ENCODE measurements at places on chromosomes 2 and 18.

- DNase-seq, result no peak
These were observed 101.9 kb downstream of the CTIF start for GRCh38 chr18:48640566-48641270.

DNA sequence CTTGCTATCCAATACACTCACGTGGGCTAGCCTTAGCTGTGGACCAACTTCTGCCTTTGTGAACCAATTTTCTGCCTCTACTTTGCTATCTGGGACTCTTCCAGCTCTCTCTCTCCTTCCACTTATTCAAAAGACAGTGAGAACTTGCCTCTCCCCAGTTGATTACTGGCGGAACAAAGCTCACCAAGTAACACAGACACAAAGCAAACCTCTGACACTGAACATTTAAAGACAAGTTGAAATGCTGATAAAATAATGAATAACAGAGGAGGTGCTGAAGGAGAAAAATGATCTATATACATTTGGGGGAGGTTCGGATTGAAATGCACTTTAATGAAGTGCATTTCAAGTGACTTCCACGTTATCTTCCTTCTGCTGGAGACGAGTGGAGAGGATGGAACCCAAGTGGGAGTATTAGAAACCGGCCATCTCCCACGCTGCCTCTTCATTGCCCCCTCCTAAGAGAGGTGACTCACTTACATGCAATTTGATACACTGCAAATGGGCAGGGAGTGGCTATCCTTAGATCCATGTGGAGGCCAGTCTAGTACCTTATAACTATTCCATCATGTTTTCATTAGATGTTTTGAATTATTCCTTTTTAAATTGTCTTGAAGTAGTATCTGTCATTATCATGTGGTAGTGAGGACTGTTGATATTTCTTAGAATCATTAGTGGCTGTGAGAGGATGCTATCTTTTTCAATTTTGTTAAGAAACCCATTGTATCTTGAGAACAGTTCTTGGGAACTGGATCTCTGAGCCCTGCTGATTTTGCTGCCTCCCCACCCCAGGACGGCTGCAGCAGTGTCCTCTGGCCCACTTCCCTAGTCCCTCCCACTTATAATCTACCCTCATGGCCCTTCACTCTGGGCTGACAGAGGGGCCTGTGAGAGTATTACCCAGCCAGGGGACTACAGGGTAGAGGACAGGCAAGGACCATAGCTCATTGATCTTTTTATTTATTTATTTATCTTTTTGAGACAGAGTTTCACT lies 6.0 kb upstream of the GLI2 start:
- no peak for DNase-seq

DNA sequence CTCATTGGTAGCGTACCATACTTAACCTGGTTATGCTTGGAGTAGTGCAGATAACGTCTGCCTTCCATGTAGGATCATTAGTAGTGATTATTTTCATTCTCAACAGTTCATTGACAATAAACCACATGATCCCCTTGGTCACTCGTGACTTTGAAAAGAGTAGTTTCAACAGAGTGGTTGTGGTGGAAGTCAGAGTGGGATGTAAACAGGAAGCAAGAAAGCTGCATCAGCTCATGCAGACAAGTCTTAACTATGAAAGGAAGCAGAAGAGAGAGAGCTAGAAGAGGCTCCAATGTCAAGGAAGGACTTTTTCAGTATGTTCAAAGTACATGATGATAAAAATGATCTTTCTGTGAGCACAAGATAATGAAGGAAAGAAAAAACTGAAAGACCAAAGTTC lies 287.4 kb downstream of the MBD2 start:
- DNase-seq, result no peak

DNA sequence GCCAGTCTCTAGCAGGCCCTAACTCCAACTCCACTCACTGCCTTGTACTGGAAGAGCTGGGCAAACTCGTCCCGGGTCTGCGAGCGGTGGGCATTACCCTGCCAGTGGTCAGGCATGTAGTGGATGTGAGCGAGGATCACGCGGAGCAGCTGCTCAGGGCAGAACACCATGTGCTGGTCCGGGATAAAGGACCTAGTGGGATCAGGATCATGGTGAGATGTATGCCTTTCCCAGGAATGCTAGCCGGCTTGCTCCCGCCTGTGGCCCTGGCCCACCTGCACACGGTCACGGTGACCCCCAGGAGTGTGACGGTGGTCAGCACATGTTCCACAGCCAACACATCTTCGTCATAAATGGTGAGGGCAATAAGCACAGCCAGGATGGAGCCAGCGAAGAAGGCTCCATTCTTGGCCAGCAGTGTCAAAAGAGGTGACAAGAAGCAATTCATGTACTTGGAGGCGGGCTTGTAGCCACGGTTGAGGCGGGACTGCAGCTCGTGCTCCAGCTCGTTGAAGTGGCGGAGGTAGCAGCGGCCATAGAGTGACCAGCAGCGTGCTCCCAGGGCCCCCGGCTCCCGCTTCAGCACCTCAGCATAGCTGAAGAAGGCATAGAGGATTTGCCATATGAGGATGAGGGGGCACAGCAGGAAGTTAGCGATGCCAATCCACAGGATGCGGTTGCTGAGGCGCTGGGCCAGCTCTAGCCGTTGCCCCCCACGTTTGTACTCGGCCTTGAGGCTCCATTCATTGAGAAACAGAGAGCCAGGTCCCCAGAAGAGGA lies 5.3 kb upstream of the ABCB6 start:
- DNase-seq, result no peak

- no peak for DNase-seq
These were observed 28.2 kb upstream of the BIN1 start for GRCh38 chr2:127134833-127135830.

DNA sequence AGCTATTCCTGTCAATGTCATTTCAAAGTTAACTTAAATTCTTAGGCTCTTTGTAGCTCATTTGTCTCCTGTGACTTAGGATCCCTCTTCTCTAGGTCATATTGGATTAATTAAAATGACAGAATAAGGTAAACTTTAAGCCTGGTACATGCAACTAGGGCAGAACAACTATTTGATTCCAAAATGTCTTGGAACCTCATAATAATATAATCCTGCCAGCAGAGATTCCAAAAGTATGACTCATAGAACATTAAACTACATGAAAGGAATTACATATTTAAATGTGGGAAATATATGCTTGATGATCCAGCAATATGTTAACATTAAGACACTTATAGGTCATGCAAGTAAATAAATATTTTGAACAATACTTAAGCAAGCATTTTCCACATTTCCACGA lies 63.3 kb downstream of the COL3A1 start:
- DNase-seq, result no peak

- no peak for DNase-seq
These were observed 1.5 kb downstream of the TTC32 start for GRCh38 chr2:19899985-19900930.

- DNase-seq, result no peak
These were observed 58.6 kb upstream of the DOCK10 start for GRCh38 chr2:225100856-225101294.

DNA sequence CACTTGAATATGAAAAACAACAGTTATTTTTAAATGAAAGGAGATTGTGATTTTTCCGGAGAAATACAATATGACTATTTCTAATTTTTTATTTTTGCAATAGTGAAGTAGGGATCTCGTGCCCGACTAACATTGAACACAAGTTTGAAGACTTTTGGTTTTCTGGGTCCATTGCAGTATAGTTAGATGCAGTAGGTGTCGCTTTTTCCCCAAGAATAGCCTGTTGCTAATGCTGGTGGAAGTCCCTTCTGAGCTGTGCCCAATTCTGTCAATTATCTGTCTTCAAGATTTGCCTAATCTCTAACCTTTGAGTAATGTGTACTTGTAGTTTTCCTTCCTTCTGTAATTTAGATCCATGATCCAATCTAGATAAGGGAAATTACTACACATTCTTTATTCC lies 36.5 kb downstream of the SEMA4F start:
- DNase-seq, result peak; percentile 50

DNA sequence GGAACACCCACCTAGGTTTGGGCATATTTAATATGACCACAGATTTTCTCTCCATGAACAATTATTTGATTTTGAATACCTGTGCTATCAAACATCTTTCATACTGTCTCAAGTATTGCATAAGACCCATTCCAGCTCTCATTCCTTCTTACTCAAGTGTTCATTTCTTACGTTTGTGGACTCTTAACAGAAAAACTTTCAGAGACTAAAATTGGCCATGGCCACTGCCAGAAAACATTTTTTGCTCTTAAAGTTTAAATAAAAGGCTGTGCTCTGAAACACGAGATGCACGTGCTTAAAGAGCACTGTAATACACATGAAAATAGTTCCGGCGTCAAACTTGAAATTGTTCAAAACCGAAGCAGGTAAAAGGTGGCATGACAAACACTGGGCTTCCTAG lies 89.3 kb downstream of the LIMS1 start:
- DNase-seq, result no peak

DNA sequence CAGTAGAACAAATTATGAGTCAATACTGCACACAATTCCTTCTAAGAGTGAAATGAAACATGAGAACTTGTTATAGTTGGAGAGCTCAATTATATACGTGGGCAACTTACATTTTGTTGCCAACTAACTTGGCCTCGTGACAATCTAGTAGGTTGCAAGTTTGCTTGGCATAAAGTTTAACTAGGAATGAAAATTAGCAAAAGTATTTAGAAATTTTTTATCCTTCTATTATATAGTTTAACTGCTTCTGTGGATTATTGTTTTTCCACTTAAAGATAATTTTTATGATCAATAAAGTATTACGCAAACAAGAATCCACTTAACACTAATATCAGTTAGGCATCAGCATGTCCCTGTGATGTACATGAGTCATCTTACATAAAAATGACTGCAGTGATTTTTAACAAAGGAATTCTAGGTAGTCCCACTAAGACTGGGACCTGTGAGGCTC lies 41.1 kb downstream of the FAM124B start:
- no peak for DNase-seq

DNA sequence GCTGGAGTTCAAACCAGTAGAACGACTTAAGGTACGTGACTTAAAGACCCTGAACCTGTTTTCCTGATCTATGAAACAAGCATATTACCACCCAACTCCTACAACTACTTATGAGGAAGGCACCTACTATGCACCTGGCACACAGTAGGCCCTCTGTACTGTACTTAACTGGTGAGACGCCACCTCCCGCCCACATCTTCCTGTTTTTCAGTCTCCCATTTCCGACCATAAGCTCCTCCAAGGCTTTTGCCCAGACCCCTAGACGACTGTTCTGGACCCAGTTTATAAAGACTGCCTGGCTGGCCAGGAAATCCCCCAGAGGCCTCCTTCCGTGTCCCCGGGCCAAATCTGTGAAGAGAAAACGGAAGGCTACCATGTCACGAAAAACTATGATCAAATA lies 1.5 kb downstream of the GALNT14 start:
- DNase-seq, result no peak

GRCh38 chr18:67354692-67355091 lies 161.8 kb downstream of the DSEL start:
- no peak for DNase-seq

DNA sequence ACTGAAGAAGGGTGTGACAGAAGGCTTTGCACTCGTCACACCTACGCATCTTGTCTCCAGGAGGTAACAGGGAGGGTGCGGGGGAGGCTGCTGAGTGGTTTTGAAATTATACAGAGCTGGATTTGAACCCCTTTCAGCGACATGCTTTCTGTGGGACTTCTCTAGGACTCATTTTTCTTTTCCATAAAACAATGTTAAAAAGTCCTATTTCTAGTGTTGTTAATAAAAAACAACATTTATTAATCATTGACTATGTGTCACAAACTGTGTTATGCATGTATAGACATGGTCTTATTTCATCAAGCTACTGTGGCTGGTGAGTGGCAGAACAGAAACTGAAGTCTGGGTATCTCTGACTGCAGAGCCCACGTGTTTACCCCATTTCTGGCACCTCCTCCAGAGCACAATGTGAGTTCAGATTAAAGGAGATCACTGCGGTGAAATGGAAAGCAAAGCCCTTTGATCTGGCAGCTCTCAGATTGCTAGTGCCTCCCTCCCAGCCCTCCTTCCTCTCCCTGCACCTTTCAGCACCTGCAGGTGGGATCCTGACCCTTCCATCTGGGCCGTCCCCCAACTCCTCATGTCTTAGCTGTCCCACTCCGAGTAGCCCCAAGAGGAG lies 315.5 kb upstream of the MYT1L start:
- DNase-seq, result no peak

GRCh38 chr2:5121642-5122041 lies 570.5 kb upstream of the SOX11 start:
- DNase-seq, result no peak

DNA sequence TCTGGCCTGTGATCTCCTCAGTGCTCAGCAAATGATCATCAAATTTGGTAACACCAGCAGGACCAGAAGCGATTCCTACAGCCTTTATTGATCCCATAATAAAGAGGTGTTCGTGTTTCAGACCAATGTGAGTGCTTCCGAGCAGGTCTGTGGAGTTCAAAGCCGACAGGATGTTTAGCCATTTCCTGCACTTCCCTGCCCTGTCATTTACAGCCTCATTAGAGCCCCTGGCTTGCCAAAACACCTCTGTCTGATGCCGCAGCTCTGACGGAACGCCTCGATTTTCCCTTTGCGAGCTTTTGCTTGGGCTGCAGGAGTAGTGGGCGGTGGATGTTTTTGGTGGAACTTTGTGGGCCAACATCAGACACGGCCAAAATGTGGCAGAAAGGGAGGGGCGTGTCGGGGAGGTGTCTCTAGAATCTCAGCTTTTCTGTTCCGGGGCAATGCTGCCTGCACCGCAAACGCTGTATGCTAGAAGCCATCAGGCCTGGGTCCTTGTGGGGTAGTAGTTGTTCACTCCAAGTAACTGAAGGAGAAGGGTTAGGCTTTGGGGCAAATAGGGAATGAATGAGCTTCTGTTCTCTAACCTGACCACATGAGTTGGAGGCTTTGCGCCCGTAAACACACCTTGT lies 26.1 kb upstream of the INHBB start:
- no peak for DNase-seq

All from NCI-H1930 (cell line).